Urinary bladder (tissue), 4 donors: ENCODE measurements at places on chromosomes 6 and 20. TPM values are rescaled to one million over a fixed set of nuclear protein-coding genes. Genes with fewer than 3 reads are reported as not detected.

- DNase-seq = no peak
Observed at GRCh38 chr20:13265941-13266340, 44.9 kb downstream of the ISM1 start.

GRCh38 chr6:166041277-166041676 is 126.4 kb downstream of the TBXT start:
- no peak for DNase-seq

- DNase-seq = no peak
Observed at GRCh38 chr6:130893277-130893676, 66.1 kb downstream of the SMLR1 start.

GRCh38 chr6:138493413-138493812 is 5.9 kb downstream of the NHSL1 start:
- no peak for DNase-seq

- no peak for DNase-seq
Observed at GRCh38 chr20:20888266-20888656, 175.8 kb upstream of the RALGAPA2 start.

- DNase-seq = no peak
Observed at GRCh38 chr6:167020206-167020605, 21.0 kb downstream of the CEP43 start.

DNA sequence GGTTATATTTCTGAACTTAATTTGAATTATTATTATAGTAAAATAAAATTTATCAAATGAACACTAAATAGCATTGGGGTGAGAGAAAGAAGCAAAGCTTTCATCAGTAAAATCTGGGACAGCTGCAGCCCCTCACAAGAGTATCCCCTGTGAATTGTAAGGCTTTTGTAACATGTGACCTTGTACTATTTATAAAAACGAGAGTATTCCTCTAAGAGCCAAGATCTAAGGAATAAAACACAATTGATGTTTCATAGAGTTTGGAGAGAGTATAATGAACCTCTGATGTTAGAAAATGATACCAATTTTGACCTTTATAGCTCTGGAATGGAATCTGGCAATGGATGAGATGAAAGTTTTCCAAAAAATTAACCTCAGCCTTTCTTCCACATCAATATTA is 617.2 kb upstream of the ID4 start:
- DNase-seq = peak; percentile 10

GRCh38 chr6:66986940-66987339 is 1279.9 kb upstream of the EYS start:
- DNase-seq = no peak

DNA sequence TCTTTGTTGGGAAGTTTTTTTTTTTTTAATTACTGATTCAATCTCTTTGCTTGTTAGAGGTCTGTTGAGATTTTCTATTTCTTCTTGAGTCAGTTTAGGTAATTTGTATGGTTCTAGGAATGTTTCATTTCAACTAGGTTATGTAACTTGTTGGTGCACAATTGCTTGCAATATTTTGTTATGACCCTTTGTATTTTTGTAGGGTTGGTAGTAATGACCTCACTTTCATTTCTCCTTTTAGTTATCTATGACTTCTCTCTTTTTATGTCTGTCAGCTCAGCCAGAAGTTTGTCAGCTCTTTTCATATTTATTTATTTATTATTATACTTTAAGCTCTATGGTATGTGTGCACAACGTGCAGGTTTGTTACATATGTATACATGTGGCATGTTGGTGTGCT is 51.1 kb upstream of the SLC24A3 start:
- no peak for DNase-seq

GRCh38 chr20:14569641-14570040 is 232.2 kb upstream of the FLRT3 start:
- no peak for DNase-seq

DNA sequence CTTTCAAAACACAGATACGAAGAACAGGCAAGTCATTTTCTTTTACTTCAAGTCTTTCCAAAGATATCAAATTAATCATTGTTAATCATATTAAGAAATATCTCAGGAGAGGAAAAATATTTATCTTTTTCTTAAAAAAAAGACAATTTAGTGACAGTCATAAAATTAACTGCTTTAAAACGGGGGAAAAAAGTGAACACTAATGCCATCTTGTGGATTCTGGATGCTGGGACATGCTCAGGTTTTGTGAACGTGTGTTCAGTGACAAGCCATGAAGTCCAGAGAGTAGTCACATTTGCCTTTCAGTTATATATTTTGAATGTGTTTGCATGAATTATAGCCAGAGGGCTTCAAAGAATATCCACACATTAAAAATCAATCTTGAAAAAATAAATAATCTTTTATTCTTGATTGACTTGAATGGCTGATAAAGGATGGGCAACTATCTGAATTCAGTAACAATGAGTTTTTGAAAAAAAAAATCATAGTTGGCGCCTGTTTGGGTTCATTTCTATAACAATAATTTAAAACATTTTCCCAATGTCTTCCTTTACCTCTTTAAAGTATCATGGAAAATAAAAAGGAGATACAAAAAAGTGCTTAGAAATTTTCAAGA is 74.7 kb upstream of the NOX3 start:
- no peak for DNase-seq

DNA sequence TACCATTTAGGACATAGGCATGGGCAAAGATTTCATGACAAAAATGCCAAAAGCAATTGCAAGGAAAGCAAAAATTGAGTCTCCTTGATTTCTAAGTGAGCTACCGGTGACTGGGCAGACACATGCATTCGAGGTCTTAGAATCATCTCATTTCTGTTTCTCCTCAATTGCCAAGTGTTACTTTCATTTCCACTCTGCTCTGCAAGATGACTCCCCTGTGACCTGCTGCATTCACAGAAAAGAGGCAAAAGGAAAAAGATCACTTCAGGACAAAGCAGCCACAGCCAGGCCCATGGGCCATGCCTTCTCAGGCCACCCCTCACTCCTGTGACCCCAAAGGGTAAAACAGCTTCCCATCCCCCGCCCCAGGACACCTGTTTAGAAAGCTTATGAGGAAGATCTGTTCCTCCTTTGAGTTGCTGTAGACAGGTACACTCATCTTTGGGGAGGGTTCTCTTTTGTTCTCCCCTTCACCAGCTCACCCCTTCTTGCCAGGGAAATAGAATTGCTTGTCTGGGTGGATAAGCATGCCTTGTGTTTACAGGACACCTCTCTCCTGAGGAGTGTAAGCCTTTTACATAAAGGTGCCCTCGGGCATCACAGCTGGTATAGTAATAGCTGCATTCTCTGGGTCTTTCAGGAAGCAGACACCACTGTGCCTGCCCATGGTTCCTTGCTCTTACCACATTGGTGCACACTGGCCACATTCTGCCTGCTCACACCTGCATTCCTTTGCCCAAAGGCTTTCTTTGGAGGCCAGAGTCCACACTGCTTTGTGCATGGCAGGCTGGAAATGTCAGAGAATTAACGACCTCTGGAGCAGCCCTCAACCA is 105.0 kb downstream of the SLC24A3 start:
- no peak for DNase-seq

DNA sequence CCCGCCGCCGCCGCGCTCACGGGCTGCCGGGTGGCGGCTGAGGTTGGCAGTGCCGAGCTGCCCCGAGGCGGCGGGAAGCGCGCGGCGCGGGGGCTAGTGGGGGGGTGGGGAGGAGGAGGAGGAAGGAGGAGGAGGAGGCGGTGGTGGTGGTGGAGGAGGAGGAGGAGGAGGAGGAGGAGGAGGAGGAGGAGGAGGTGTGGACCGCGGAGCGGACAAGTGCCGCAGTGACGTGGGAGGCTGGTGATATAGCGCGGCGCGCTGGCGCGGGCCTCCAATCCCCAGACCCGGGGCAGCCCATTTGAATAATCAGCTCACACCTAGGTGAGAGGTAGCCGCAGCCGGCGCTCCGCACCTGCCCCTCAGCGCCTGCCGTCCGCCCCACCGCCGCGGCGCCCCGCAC is at the start of gene FOXA2:
FOXA2 (minus strand) TSS at position 51 of the 400 bp plus-strand sequence. CDS start 294 bp downstream, outside the sequence.
- DNase-seq = no peak

DNA sequence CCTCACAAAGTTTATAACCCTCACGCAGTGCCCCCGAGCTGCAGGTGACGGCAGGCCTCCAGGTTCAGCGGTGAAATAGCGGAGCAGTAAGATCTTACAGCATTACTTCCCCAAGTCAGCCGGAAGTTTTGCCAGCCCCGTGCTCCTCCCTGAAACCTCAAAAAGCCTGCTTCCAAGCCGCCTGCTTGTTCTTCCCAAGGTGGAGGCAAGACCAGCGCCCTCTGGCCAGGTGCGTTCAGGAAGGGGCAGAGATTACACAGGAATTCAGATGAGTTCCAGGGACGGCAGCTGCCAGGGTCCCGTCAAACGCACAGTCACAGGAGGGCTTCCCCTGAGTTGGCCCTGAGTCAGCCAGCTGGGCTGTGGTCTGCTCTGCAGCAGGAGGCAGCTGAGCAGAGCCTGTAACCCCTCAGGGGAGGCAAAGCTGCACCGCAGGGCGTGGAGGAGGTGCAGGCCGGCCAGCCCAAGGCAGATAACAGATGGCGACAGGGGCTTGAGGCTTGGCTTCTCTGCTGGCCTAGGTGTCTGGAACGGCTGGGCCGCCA is 124.1 kb upstream of the RPS6KA2 start:
- no peak for DNase-seq

DNA sequence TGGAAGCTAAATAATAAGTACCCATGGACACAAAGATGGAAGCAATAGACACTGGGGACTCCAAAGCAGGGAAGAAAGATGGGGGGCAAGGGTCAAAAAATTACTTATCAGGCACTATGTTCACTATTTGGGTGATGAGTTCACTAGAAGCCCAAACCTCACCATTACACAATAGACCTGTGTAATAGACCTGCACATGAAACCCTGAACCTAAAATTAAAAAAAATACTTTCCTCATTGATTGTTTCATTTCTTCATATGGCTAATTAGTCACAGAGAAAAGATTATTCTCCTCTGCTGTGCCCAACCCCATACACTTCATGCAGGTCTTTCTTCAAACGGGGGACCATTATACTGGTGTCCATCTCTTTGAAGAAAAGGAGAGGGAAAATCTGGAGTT is 213.0 kb upstream of the DTNBP1 start:
- no peak for DNase-seq

- no peak for DNase-seq
Observed at GRCh38 chr6:116447496-116448011, 13.6 kb upstream of the CALHM6 start.

- no peak for DNase-seq
Observed at GRCh38 chr6:136511926-136512325, 38.3 kb downstream of the MAP7 start.

GRCh38 chr6:167689751-167690150 is 137.0 kb upstream of the AFDN start:
- DNase-seq = no peak

GJA1 gene
- polyA plus RNA-seq = 117 TPM

TUBB1 gene
- polyA plus RNA-seq = 0.05 TPM

OTOR gene
- polyA plus RNA-seq = not detected

ADGRG6 gene
- polyA plus RNA-seq = 6.6 TPM

PSORS1C2 gene
- polyA plus RNA-seq = not detected

L3MBTL3 gene
- 5.9 TPM for polyA plus RNA-seq

THBD gene
- 55.0 TPM for polyA plus RNA-seq

RBBP8NL gene
- 1.1 TPM for polyA plus RNA-seq
